ENCODE measurements at places on chromosomes 2 and 18.
A peak's percentile ranks its signal among the peaks of the same experiment; 100 is the strongest.

- DNase-seq, result no peak
These were observed 43.8 kb downstream of the SH2D6 start for GRCh38 chr2:85462322-85462721.

GRCh38 chr2:102399499-102400141 is 23.3 kb upstream of the IL18RAP start:
- DNase-seq, result no peak

DNA sequence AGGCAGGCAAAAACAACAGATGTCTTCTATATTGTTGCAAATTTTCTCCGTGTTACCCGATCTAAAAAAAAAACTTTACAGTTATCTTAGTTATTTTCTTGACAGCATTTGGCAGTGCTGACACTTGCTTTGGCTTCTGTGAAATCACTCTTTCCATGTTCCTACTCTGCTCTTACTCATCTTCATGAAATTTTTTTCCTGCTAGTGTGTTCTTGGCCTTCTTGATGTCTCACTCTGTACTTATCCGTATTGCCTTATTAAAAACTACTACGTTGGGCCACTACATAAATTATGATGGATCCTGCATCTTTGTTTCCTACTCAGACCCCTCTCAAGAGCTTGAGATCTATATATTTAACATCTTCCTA is 134.4 kb downstream of the IKZF2 start:
- no peak for DNase-seq

DNA sequence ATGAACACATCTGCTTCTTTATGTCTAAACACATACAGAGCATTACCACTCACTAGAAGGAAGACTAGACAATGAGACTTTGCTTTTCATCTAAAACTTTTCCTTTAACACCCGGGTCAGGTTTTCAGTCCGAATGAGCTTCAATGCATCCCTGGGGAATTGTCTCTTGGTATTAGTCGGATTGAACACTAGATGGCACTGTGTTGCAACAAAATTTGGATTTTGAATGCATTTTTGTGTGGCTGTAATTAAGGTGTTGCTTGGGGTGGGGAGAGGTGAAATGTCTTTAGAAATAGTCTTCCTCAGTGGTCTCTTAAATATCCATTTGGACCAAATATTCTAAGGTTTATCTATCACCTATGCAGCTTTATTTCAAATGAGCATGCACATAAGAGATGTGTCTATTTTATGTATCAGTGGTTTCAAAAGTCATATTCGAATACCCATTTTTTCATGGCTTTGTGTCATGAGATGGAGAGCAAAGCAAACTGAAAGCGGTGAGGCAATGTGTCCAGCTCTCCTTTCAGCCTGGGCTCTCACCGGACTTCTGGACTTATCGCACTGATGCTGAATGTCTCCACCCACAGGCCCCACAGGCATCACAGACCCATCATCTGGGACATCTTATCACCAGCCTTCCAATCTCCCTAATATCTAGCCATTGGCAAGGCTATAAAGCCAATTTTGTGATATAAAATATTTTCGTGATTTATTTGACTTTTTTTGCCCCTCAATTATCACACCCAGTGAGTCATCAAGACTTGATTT is 510.3 kb downstream of the RNF144A start:
- DNase-seq, result peak; percentile 77

GRCh38 chr2:196954001-196954400 is 27.5 kb upstream of the PGAP1 start:
- no peak for DNase-seq

DNA sequence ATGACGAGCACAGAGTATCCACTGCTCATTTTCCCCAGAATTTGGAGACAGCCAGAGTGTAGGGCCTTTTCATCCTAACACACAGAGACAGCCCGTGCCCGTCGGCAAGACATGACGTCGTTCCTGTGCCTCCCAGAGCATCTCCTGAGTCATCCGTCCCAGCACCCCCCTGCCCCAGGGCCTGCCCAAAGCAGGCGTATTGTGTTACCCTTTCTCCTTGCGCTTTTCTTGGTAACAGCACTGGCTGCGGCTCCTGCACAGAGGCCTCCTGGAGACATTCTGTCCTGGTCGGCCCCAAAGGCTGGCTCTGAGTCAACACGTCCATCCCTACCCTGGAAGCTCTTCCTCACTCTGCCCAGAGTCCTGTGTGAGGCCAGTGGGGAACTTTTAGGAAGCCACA is 217.1 kb downstream of the KLHL29 start:
- DNase-seq, result no peak

DNA sequence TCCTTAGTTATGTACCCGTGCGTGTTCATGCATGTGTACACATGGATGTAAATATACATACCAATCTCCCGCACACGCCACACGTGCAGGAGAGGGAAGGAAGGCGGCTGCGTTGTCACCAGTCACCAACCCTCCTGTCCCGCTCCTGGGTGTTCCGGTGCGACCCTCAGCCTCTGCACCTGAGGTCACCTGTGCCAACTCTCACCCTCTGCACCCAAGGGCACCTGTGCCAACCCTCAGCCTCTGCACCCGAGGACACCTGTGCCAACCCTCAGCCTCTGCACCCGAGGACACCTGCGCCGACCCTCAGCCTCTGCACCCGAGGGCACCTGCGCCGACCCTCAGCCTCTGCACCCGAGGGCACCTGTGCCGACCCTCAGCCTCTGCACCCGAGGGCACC is 192.8 kb upstream of the SALL3 start:
- DNase-seq, result no peak

GRCh38 chr2:112836695-112837117 is at the start of gene IL1B:
Gene IL1B, minus strand, starts transcription at chr2:112836779. Its CDS starts 550 bp downstream, at chr2:112836229.
- no peak for DNase-seq

- DNase-seq, result no peak
These were observed 138.4 kb downstream of the RPIA start for GRCh38 chr2:88829607-88830463.

GRCh38 chr18:44153981-44154380 is 526.7 kb upstream of the SETBP1 start:
- no peak for DNase-seq

DNA sequence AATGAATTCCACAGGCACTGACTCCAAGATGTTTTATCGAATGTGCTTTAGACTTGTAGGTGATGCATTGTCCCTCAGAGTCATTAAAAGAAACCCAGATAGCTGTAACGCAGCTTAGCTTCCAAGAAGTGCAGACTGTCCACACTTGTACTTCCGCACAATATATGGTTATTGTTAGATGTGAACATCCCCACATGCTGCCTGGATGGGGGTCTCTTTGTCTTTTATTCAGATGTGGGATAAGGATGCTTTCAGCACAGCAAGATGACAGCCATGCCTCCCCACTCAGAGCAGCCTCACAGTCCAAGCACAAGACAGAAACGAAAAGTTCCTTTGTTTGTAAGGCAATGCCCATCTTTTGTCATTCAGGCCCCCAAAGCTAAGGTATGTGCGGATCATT is 416.6 kb downstream of the HRH4 start:
- no peak for DNase-seq

GRCh38 chr18:63183952-63184770 is 135.4 kb downstream of the BCL2 start:
- no peak for DNase-seq

GRCh38 chr2:176211110-176211509 is 22.6 kb downstream of the HOXD1 start:
- DNase-seq, result no peak

GRCh38 chr2:83115155-83115554 is 1343.9 kb downstream of the SUCLG1 start:
- DNase-seq, result no peak

GRCh38 chr2:46175419-46175818 is 121.8 kb upstream of the EPAS1 start:
- no peak for DNase-seq

DNA sequence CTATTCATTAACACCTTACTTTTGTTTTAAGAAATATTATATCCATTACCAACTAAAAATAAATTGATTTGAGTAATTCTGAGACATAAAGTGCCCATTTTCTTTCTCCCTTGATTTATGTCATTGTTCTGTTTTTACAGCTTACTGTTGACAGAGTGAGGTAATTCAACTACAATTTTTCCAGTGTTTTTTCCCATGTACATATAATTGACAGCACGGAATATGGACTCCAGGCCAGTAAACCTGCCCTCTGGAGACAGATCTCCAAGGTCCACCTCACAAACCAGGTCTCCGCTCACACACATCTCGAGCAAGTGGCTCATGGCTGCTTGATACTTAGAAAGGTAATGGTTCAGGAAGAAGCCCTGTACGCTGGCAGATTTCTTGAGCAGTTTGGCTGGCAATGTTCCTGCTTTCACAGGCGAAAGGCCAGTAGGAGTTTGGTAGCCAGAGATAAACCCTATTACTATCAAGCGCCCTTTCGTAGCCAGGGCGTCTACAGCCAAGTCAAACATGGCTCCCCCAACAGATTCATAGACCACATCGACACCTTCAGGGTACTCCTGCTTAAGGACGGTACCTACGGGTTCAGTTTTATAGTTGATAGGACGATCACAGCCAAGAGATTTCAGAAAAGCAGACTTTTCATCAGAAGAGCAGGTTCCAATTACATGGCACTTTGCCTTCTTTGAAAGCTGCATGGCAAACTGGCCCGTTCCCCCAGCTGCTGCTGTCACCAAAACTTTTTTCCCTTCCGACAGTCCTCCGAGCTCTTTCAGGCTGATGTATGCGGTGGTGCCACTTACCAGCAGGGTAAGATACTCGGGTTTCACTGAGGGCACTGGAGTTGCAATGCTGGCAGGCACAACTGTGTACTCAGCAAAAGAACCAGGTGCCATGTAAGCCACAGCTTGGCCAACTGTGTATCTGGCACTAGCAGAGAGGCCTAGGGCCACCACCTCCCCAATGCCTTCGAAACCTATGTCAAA is 7.4 kb downstream of the PTGR3 start:
- DNase-seq, result no peak

- DNase-seq, result peak; percentile 83
These were observed 25.0 kb downstream of the SPEG start for GRCh38 chr2:219459460-219460311.

DNA sequence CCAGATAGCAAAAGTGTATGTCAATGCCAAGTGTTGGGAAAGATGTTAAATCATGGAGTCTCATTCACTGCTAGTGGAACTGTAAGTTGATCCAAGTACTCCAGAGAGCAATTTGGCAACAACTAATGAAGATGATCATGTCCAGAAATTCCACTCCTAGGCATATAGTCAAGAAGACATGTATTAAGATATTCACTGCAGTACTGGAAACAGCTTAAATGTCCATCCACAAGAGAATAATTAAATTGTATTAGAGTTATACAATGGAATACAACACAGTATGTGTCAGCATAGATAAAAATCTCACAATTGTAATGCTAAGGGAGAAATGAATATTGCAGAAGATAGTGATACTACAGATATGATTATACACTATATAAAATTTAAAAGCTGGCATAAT is 15.2 kb upstream of the LBH start:
- DNase-seq, result no peak

- DNase-seq, result peak; percentile 39
These were observed 38.0 kb downstream of the ADNP2 start for GRCh38 chr18:80147037-80147417.

DNA sequence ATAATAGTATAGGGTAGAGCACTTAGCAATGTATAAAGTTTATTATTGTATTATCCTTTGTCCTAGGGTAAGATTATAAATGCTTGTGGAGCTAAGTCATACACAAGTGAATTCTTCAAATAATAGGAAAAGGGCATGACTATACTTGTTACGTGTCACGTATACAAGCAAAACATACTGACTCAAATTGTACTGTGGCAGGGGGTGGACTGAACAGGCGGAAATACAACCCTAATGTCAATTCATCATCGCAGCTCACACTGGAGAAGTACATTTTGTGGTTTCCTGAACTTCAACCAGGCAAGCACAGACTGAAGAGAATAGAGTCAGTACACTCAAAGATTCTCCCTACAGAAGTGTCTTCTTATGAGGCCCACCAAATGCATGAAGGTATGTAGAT is 201.0 kb downstream of the MBD2 start:
- no peak for DNase-seq

DNA sequence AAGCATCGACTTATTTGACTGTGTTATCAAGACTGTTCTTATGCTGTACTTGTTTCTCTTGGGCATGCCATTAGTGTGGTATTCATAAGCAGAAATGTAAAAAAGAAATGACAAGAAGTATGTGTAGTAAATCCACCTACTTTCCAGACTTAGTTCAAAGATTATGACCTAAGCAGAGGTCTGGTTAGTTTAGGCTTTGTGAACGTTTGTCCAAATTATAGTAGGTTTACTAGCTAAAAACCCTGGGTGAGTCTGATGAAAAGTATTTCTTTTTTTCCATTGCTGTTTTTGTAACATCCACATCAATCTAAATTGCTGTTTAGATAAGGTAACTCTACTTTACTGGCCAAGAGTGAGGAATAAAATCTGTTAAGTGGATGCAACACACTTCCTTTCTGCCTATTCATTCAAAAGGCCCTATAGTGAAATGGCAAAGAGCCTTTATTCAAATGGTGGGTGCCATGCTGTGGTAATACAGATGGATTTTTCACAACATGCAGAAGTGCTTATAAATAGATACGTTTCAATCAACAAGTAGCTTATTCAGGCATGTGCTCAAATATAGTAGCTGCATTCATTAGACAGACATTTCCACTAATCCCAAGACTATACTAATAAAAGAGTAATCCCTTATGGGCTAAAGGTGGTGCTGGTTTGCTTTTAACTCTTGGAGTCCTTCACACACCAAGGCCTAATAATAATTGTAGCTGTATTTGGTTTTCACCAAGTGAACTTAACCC is 122.5 kb upstream of the LTBP1 start:
- DNase-seq, result no peak

DNA sequence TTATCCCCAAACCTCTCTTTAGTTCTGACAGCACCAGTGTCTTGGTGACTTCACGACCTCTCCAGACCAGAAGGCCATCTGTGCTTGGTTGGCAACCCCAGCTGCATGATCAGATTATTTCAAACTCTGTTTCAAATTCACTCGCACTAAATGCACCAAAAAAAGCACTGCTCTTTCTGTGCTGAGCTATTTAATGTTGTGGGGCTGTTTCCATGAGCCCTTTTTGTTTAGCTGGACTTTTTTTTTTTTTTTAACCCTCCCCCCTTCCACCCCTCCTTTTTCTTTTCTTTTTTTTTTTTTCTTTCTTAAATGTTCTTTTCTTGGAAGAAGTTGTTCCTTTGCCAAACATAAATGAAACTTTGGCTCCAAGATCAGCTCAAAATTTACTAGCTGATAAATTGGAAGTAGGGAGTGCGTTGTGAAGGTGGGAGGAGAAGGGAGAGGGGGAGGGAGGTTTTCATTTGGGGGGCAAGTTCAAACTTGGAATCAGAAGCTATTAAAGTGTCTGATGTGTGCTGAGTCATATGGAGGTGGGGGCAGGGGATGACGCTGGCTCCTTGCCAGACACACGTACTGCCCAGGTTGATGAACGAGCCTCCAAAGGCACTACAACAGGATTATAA is 543.0 kb upstream of the TNP1 start:
- DNase-seq, result no peak

DNA sequence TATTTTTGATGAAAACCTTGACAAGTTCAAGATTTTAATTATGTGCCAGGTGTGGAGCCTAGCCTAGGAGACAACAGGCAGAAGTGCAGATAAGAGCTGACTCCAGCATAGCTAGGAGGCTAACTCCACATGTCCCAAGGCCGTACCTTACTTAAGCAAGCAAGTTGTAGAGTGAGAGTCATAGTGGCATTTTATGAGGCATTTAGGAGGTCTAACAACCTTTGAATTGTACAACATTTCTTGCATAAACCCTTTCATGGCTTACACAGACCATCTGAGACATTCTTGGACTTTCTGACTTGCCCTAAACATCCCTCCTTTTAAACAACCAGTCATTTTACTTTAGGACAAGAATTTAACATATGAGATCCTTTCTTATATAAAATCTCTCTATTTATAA is 8.3 kb upstream of the SUCLG1 start:
- no peak for DNase-seq

- no peak for DNase-seq
These were observed 59.9 kb upstream of the DNER start for GRCh38 chr2:229774237-229774636.

All from SK-N-DZ (cell line).